ENCODE measurements at places on chromosomes 5 and 9.

- DNase-seq: no peak
Measured at GRCh38 chr5:10635867-10636350, 72.0 kb downstream of the ANKRD33B start.

DNA sequence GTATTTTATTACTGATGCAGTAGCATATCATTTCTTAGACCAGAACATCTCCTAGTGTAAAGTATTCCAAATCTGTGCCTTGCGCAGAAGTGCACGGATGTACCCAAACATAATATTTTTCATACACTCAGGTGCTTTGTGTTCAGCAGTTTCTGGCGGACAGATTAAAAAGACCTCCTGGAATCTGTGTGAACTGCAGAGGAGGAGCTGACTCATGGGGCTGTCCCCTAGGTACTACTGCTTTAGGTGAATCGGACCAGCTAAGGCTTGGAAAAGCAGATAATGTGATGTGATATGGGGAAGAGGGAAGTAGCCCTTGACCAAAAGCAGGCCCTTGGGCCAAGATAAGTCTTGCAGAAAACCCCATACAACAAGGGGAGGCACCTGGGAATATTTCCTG, 310.1 kb downstream of the PLK2 start:
- no peak for DNase-seq

GRCh38 chr5:137207023-137207760, 291.9 kb downstream of the SPOCK1 start:
- DNase-seq: no peak

DNA sequence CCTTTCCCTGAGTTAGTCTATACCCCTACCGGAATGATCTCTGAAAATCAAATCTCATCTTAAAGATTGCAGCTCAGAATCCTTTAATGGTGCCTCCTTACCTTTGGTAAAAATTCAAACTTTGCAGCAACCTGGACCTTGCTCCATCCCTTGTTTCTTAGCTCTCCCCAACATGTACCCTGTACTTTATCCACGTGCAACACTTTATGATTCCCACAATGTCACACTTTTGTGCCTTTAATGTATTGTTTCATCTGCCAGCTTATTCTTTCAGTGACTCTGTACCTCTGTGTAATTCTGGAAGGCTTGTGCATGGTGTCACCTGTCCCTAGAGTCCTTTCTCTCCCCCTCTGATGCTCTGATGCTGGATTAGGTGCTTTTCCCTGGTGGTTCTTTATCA, 9.5 kb downstream of the ACO1 start:
- no peak for DNase-seq

- DNase-seq: peak; percentile 26
Measured at GRCh38 chr5:88833371-88834130, 49.4 kb downstream of the MEF2C start.

- no peak for DNase-seq
Measured at GRCh38 chr5:72788866-72789505, 27.5 kb upstream of the TNPO1 start.

GRCh38 chr9:68505681-68506409, 34.8 kb downstream of the TMEM252 start:
- no peak for DNase-seq

- no peak for DNase-seq
Measured at GRCh38 chr5:87195616-87196015, 72.1 kb upstream of the RASA1 start.

DNA sequence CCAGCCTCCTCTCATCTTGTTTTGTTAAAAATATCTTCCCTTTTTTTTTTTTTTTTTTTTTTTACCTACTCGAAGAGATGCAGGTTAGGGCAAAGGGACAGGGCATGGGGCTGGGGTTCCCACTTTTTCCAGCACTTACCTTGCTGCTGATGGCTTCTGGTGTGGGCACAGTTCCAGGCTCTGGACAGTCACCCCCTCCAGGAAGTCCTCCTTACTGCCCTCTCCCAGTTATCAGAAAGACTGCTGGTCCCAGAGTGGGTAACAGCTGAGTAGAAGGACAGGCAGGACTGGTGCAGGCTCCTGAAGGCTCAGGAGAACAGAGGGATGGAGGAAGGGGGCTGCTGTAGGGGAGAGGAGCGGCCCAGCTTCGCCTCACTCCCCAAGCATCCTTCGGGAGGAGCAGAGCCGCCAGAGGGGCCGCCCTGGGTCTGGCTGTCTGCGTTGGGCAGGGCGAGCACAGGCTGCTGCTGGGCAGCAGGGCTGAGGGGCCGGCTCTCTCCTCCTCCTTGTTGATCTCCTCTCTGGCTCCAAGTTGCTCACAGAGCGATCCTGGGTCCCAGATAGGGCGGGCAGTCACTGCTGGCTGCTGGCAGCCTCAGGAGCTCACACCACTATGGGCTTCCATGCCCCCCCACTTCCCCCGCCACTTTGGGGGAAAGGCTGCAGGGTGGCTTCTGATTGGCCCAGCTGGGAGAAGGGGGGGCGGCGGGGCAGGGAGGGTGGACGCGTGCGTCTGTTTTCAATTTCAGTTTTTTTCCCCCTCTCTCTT, at the start of gene PDGFRB:
TSS of gene PDGFRB (minus strand) at position 588 of the 769 bp plus-strand sequence. CDS start 18,798 bp downstream, outside the sequence.
- peak; percentile 82 for DNase-seq

DNA sequence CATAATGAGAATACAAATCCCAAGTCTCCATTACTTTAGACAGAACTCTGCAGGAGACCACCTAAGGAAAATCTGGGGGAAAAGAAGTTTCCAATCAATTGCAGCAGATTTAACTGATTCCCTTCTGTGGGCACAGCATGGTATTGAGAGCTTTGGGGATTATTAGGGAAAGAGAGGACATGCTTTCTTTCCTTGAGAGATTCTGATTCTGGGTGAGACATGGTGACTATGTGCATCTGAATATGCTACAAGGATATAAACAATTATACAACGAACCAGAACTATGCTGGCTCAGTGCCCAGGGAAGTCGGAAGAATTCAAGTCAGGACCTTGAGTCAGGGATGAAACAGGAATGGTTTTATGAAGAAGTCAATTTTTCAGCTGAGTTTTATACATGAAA, 183.7 kb downstream of the PDE4D start:
- DNase-seq: no peak

GRCh38 chr5:95734187-95734586, 3.1 kb downstream of the RHOBTB3 start:
- no peak for DNase-seq

DNA sequence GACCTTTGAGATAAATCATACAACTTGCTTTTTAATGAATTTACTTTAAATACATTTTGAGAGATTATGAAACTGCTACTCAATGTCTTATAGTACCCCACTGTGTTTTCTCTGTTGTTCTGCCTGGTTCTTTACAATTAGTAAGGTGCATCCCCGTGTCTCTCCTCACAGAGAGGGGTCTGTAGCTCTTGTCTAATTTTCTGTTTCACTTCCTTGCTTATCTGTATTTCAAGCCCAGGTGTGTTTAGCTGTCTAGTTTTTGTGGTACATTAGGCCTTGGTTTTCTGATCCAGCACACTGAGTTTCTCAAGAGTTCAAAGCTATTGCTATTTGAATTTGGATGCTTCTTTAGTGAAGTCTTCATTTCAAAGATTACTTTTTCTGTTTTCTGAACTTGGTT, 105.1 kb downstream of the MAST4 start:
- DNase-seq: no peak

DNA sequence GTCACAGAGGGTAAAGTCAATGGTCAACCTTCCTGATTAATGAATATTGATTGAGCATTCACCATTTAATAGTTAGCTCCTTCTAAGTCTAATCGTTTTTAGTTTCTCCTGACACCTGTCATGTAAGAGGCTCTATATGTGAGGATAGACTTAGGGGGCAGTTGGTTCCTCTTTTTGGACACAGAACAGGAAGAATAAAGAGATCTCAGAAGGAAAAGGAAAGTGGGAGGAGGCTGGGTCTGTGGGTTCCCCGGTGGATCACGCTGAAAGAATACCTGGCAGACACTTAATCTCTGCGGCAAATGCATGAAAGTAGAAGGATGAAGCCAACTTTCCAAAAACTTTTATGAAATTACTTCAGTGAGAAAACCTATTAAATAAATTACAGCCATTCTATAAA, 98.4 kb downstream of the PDE4D start:
- no peak for DNase-seq

DNA sequence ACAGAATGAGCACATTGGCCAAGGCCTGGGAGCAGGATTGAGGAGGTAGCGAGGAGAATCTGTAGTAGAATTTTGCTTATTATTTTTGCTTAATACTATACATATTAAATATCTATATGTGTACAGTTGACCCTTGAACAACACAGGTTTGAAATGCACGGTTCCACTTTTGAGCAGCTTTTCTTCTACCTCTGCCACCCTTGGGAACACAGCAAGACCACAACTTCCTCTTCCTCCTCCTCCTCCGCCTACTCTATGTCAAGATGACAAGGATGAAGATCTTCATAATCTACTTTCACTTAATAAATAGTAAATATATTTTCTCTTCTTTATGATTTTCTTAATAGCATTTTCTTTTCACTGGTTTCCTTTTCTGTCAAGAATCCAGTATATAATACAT, 541.4 kb downstream of the KCTD16 start:
- no peak for DNase-seq

GRCh38 chr5:72093217-72093616, 14.1 kb upstream of the MAP1B start:
- DNase-seq: no peak

GRCh38 chr5:2482778-2483177, 268.7 kb downstream of the IRX2 start:
- DNase-seq: no peak

DNA sequence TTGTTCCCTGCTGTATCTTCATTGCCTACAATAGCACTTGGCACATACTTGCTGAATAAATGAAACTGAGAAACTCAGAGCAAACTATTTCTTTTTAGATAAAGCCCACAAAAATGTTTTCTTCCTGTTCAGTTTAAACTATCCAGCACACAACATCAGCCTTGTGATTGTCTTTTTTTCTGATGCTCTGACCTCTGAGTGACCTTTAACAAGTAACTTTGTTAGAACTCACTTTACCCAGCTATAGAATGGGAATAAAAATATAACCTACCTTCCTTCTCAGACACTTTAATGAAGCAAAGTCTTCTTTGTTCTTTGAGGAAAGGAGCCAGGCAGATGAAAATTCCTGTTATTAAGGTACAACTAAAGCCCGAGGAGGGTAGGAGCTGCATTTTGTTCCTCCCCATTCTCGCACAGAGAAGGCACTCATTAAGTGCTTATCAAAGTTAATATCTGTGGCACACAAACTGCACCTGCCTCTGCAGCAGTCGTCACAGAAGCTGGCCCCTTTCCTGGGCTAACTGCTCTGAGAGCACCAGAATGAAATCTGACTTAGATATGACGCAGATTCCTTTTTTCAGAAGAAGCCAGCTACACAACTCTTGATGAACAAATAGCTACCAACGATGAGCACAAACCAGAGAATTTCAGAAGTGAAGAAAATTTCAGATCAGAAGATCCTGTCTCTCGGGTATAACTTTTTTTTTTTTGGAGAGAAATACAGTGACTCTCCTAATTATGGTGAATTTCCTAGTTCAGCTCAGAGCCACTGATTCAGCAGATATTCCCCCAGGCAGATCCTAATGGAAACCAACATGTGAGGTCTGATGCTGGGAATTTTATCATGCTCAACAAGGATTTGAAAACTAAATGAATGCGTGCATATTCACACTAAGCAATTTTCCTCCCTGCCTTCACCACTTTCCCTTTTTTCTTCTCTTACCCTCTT, 31.0 kb upstream of the NR3C1 start:
- no peak for DNase-seq

- DNase-seq: no peak
Measured at GRCh38 chr9:73979894-73980264, 517.3 kb upstream of the RORB start.

GRCh38 chr9:112059145-112059965, 115.7 kb downstream of the SUSD1 start:
- peak; percentile 12 for DNase-seq

- no peak for DNase-seq
Measured at GRCh38 chr9:108296056-108296455, 559.7 kb downstream of the ACTL7B start.

DNA sequence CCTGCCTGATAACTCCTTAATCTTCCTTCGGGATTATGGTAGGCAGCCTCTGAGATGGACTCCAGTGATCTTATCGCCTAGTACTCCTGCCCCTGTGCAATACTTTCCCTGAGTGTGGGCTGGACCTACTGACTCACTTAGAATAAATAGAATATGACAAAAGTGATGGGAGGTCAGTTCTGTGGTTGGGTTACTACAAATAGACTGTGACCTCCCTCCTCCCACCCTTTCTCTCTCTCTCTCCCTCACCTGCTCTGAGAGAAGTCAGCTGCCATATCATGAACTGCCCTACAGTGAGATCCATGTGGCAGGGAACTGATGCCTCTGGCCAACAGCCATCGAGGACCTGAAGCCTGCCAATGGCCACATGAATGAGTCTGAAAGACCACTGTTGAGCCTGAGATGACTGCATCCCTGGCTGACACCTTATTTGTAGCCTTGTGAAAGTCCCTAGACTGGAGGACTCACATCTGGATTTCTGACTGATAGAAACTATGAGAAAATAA, 31.7 kb downstream of the NRG2 start:
- DNase-seq: no peak

GRCh38 chr5:116573702-116574366, 789 bp downstream of the SEMA6A start:
- no peak for DNase-seq

DNA sequence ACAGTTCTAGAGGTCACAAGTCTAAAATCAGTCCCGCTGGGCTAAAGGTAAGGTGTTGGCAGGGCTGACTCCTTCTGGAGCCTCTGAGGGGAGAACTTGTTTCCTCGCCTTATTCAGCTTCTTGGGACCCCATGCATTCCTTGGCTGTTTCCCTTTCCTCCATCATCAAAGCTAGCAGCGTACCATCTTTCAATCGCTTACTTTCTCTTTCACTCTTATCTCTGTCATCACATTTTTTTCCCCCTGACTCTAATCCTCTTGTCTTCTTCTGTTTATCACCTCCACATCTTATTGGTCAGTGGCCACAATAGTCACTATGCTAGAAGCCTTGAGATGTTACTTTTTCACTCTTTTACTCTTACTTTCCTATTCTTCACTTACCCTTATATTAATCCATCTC, 72.5 kb upstream of the SPEF2 start:
- DNase-seq: no peak

- DNase-seq: no peak
Measured at GRCh38 chr9:76798527-76798926, 34.3 kb downstream of the PCA3 start.

Measured in nucleus accumbens (tissue), 56 donors.